ENCODE measurements at places on chromosomes 11 and 22. TPM values are rescaled to one million over a fixed set of nuclear protein-coding genes. Genes with fewer than 3 reads are reported as not detected.

GRCh38 chr22:36385491-36386350, 2.0 kb downstream of the MYH9 start:
- H3K4me3 ChIP-seq = peak overlapping the region; percentile 91
- peaks cover 3% of the 10 kb centered on the region for H3K36me3 ChIP-seq
- H3K4me1 ChIP-seq = peaks cover 37% of the 10 kb centered on the region
- peak overlapping the region; percentile 98 for H3K27ac ChIP-seq

DNA sequence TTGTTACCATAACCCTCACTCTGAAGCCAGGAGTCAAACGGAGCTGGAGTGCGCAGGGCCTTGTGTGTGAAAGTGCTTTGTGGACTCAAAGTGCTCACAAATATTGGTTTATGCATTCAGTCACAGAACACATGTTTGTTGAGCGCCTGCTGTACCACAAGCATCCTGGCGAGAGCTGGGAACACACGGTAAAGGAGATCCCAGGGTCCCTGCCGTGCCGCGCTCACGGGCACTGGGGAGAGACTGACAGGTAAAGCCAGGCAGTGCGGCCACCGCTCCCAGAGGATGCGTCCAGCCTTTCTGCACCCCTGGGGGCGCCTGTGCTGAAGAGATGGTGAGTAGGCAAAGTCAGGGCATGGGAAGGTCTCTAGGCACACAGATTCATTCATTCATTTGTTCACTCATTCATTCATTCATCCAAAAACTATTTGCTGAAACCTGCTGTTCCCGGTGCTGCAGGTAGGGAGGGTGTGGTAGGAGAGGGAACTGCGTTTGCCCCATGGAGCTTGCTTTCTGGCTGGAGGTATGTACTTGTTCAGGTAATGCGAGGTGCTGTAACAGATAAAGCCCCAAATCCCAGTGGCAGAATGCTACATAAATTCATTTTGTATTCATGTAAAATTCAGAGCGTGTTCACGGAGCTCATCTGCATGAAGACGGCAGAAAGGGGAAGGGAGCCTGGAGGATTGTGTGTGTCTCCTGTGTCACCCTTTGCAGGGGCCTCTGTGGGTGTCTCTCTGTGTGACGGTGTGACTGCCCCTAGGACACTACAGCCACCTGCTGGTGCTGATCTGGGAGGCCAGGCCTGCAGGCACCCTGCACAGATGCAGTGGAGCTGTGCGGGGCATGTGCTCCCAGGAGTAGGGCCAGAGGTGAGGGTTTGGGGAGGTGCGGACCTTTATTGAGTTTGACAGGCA, 167.0 kb upstream of the B3GAT1 start:
- no peak overlapping the region for H3K4me3 ChIP-seq
- H3K27me3 ChIP-seq = no peaks in the 10 kb centered on the region
- peaks cover 5% of the 10 kb centered on the region for H3K4me1 ChIP-seq
- DNase-seq = no peak
- H3K36me3 ChIP-seq = no peaks in the 10 kb centered on the region

GRCh38 chr11:64351136-64351631, 7.8 kb upstream of the RPS6KA4 start:
- no peaks in the 10 kb centered on the region for H3K27me3 ChIP-seq
- H3K4me3 ChIP-seq = no peak overlapping the region
- H3K4me1 ChIP-seq = peaks cover 2% of the 10 kb centered on the region
- H3K36me3 ChIP-seq = no peaks in the 10 kb centered on the region

DNA sequence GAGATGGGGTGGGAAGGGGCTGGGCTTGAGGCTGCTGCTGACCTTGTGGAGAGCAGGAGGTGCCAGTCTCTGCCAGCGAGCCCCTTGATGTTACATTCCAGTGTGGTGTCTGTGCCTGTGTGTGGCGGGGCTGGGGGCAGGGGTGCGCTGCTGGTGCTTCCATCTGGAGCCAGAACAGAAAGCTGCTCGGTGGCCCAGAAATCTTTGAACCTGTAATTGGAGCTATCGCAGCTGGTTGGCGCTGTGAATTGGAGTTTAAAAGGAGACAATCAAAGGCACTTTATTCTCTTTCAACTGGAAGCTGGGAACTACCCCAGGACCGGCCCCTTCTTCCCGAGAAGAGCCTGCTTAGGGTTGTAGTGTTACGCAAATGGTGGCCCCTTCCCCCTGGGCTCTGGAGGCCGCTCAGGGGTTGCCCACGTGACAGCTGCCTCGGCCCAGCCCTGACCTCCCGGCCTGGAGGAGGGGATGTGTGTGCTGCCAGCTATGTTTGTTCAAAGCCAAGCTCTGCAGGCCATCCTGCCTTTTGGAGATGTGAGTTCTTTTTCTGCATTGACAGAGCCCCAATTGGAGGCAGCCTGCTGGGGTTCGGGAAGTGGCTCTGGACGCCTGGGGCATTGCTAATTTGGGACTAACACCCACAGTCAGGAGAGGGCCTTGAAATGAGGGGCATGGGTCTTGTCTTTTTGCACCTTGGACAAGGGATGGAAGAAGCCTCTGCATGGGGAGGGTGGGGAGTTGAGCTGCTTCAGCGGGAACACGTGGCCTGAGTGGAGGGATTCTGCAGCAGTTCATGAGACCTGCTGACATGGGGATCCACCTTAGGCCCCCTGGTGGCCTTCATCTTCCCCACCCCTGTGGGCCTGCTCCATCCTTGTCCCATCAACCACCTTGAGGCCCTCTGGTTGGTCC, 14.0 kb upstream of the ARSA start:
- H3K27ac ChIP-seq = no peak overlapping the region
- peaks cover 8% of the 10 kb centered on the region for H3K4me1 ChIP-seq
- H3K27me3 ChIP-seq = peaks cover 8% of the 10 kb centered on the region
- no peak overlapping the region for H3K4me3 ChIP-seq

DNA sequence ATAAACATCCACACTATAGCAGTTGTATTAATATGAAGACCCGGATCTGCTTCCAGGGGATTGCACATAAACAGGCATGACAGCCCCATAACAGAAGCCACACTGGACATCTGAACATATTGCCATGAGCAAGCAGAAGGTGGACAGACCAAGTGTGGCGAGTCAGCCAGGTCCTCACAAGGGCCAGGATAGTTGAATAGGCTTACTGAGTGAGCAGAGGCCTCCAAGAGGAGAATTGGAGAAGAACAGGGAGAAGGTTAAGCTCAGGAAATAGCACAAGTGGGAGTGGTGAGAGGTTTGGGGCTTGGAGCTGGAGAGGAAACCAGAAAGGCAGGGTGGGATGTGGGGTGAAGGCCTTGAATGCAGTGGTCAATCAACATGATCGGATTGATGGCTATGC, 10.8 kb downstream of the SLC35C1 start:
- no peak overlapping the region for H3K4me3 ChIP-seq
- H3K27me3 ChIP-seq = no peaks in the 10 kb centered on the region
- H3K36me3 ChIP-seq = peaks cover 2% of the 10 kb centered on the region
- DNase-seq = no peak

DNA sequence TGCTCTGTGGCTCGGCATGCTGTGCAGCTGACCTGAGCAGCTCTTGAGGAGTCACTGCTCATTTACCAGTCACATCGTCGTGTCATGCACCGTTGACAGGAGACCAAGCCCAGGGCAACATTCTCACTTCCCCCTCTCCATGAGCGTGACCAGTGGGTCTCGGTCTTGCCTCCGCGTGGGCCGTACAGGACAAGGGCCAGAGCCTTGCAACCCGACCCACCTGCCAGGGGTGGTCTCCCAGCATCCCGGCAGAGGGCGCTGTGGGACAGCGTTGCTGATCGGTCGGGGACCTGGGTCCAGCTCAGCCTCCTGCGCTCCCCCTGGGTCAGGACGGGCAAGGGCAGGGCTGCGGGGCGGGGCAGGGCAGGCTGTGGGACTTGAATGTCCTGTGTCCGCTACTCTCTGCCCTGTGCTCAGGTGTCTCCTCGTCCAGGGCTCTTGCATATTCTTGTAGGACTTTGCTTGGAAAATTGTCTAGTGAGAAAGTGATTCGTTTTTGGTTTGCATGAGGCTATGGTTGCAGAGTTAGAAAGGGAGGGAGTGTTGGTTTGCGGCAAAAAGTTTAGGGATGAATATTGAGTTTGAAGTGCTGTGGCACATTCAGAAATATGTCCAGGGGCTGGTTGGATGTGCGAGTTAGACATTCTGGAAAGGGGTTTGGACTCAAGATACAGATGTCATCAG, 16.2 kb downstream of the EIF4G2 start:
- H3K27me3 ChIP-seq = no peaks in the 10 kb centered on the region
- no peak overlapping the region for H3K27ac ChIP-seq
- H3K4me1 ChIP-seq = peaks cover 7% of the 10 kb centered on the region
- peak; percentile 80 for DNase-seq
- H3K4me3 ChIP-seq = no peak overlapping the region
- H3K36me3 ChIP-seq = peaks cover 11% of the 10 kb centered on the region

- peaks cover 8% of the 10 kb centered on the region for H3K4me1 ChIP-seq
- DNase-seq = no peak
- no peak overlapping the region for H3K4me3 ChIP-seq
- H3K27me3 ChIP-seq = no peaks in the 10 kb centered on the region
- no peaks in the 10 kb centered on the region for H3K36me3 ChIP-seq
- H3K27ac ChIP-seq = no peak overlapping the region
These were observed 51.8 kb downstream of the FDX1 start for GRCh38 chr11:110481523-110481922.

DNA sequence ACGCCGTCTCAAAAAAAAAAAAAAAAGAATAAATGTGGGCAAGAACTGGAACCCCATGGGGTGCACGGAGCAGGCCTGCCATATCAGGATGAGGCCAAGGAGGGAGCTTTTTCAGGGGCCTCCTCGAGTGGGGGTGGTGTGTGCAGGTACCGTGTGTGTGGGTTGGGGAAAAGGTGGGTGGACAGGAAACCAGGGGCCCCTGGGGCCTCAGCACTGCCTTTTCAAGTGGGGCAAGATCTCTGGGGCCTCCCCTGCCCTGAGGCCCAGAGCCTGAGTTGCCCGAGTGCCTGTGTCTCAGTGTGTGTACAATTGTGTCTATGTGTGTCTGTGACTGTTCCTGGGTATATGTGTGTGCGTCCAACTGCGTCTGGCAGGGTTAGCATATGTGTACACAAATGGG, 23.8 kb downstream of the TEF start:
- no peak overlapping the region for H3K4me3 ChIP-seq
- H3K27ac ChIP-seq = no peak overlapping the region
- peaks cover 2% of the 10 kb centered on the region for H3K4me1 ChIP-seq
- H3K27me3 ChIP-seq = no peaks in the 10 kb centered on the region

NNMT gene
- total RNA-seq = 2.3 TPM
